K562 (cell line): ENCODE measurements at places on chromosomes 16 and 17. TPM values are rescaled to one million over a fixed set of nuclear protein-coding genes. Genes with fewer than 3 reads are reported as not detected.
A peak's percentile ranks its signal among the peaks of the same experiment; 100 is the strongest.

DNA sequence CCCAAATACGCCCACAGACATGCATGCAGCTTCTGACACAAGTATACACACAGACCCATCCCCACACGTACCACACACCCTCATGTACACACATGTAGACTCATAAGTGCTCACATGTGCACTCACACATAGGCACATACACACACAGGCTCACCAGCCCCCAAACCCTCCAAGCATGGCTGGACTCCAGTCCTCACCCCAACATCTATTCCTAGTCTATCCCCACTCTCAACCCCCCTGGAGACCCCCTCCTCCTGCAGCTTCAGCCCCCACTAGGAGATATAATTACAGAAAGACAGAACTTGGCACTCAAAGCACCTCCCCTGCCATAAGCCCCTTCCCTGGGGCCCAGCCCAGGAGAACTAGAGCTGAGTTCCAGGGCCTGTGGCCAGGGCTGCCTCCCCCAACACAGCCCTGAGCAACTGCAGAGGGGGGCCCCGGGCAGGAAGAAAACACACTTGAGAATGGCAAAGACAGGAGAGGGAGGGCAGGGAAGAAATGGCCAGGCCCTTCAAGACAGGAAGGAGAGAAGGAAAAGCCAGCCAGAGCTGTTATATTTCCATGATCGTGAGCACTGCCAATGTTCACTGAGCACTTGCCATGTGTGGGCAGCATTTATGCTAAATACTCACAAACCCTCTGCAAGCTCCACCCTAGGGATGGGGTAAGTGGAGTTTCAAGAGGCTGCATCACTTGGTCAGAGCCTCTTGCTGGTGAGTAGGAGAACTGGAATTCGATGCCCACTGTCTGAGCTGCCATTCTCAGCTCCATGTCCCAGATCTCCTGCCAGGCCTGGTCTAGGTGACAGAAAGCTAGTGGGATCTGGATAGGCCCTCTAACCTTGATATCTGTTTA is 224.5 kb downstream of the ZNF423 start:
- DNase-seq = no peak
- peaks cover 22% of the 10 kb centered on the region for H3K27me3 ChIP-seq
- H3K36me3 ChIP-seq = no peaks in the 10 kb centered on the region
- peaks cover 4% of the 10 kb centered on the region; the same call in 1 of the 2 replicates for H3K4me1 ChIP-seq

The KRTAP4-5 gene
- total RNA-seq = not detected in 2 replicates

DNA sequence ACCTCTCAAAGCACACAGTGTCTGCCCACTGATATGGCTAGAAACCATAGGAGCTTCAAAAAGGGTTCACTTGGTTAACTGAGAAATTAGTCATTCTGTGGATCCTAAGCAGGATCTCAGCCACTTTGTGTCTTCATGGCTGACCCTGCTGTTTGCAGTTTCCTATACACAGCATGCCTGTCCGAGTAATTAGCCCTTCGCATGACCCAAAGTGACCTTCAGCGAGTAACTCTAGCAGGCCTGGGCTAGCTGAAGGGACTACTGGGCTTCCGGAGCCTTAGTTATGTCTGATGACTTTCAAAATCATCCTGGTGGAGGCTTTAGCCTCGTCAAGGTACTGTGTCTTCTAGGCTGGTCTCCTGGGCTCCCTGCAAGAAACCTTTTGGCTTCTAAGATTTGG is 28.9 kb upstream of the FBXW10B start:
- H3K4me1 ChIP-seq = peaks cover 11% of the 10 kb centered on the region
- peak overlapping the region; percentile 55; the same call in 2 of the 3 replicates for H3K27ac ChIP-seq
- no peaks in the 10 kb centered on the region for H3K36me3 ChIP-seq
- peak; percentile 6 for DNase-seq

- DNase-seq = no peak
- no peaks in the 10 kb centered on the region for H3K27me3 ChIP-seq
- H3K4me1 ChIP-seq = peaks cover 29% of the 10 kb centered on the region
- H3K36me3 ChIP-seq = peaks cover 11% of the 10 kb centered on the region; the same call in 1 of the 3 replicates
These were observed 8.4 kb upstream of the PLEKHG4 start for GRCh38 chr16:67270931-67271338.

- no peak for DNase-seq
- no peak overlapping the region for H3K4me3 ChIP-seq
- peaks cover 4% of the 10 kb centered on the region; the same call in 2 of the 3 replicates for H3K36me3 ChIP-seq
- peaks cover 43% of the 10 kb centered on the region for H3K4me1 ChIP-seq
- no peaks in the 10 kb centered on the region for H3K27me3 ChIP-seq
- no peak overlapping the region for H3K27ac ChIP-seq
These were observed 1.1 kb downstream of the RARA start for GRCh38 chr17:40309949-40310510.

GRCh38 chr17:47701608-47702007 is 7.6 kb downstream of the TBKBP1 start:
- H3K27me3 ChIP-seq = no peaks in the 10 kb centered on the region
- DNase-seq = peak; percentile 65
- H3K4me1 ChIP-seq = peaks cover 48% of the 10 kb centered on the region

The TBC1D3H gene
- not detected in 2 replicates for total RNA-seq

DNA sequence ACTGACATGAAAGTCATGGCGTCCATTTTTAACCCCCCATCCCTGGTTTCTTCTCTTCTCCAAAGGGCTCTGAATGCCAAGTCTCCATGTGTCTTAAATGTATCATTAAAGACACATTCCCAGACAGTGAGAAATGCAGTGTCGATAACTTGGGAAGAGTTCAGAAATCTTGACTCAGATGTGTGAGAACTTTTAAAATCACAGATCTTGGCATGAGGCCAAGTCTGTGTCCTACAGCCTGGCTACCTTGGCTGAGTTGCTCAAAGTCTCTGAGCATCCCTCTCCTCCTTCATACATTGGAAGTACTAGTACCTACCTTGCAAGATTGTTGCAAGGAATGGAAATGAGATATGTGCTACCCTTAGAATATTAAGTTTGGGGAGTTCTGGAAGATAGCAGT is 1046.5 kb upstream of the RBFOX1 start:
- H3K36me3 ChIP-seq = no peaks in the 10 kb centered on the region
- H3K4me1 ChIP-seq = no peaks in the 10 kb centered on the region
- H3K27ac ChIP-seq = no peak overlapping the region
- H3K27me3 ChIP-seq = 0 out of 3 replicates have a peak, but pooled peaks cover under 1% of the 10 kb centered on the region
- no peak overlapping the region for H3K4me3 ChIP-seq

DNA sequence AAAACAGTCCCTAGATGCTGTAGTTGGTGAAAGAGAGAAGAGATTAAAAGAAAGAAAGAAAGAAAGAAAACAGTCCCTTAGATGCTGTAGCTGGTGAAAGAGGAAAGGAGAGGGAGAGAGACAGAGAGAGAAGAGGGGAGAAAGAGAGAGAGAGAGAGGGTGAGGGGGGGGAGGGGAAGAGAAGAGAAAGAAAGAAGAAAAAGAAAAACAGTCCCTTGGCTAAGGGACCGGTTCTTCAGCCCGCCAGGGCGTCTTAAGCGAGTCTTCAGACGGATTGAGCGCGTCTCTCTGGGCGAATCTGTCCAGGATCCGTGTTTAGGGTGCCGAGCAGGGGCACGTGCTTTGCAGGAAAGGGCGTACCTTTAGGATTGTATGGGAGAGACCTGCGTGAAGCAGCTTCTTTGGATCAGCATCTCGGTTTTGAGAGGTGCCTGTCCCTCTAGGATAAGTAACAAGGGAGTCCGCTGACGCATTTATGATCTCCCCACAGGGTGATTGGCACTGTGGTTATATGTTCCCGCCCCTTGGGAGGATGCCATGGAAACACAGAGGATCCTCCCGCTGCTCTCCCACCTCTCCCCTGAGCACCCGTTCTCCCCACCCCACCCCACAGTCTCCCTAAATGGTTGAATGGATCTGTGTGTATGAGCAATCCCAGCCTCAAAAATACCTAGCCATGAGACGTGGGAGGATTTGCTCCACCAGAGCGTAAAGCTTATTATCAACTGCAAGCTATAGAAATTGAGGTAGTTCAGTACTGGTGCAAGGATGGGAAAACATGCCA is 16.7 kb downstream of the GNGT2 start:
- DNase-seq = peak; percentile 52
- peaks cover 7% of the 10 kb centered on the region; the same call in 1 of the 3 replicates for H3K4me1 ChIP-seq
- no peaks in the 10 kb centered on the region for H3K27me3 ChIP-seq

GRCh38 chr16:52473096-52473495 is 73.8 kb downstream of the TOX3 start:
- no peaks in the 10 kb centered on the region for H3K36me3 ChIP-seq
- H3K27me3 ChIP-seq = no peaks in the 10 kb centered on the region
- H3K4me1 ChIP-seq = no peaks in the 10 kb centered on the region

DNA sequence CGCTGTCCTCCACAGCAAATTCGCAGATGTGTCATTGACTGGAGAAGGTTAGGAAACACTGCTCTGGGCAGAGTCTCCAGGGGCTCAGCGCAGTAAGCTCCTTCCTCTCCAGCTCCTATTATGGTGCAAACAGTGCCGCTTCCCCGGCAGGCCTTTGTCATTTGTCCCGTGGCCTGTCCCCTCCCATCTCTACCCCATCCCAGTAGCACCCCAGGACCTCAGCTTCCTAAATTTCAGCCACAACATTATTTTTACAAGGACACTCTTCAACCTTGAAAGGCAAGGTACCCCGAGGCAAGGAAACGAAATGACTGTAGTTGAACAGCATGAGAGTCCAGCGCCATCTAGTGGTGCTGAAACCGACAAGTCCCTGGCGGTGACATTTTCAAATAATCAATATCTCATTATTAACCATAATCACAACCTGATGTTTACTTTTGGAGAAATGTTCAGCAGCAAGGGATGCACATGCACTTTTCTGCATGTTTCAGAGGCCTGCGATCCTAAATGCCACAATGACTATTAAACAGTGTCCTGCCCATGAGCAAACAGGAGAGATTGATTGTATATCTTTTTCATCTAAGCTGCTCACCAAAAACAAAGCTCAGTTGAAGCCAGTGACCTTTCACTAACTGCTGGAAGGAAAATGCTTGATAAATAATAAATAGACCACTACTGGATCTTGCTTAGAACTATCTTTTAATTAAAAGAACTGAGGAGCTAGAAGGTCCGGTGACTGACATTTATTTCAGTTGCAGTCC is 16.5 kb downstream of the MRPS23 start:
- no peaks in the 10 kb centered on the region for H3K4me1 ChIP-seq
- H3K4me3 ChIP-seq = no peak overlapping the region
- H3K27me3 ChIP-seq = no peaks in the 10 kb centered on the region
- DNase-seq = peak; percentile 64
- H3K27ac ChIP-seq = no peak overlapping the region

The FZD2 gene
- total RNA-seq = 3.5 and 3.7 TPM in 2 replicates

The SLC47A1 gene
- total RNA-seq = 0.42 TPM in 1 of 2 replicates, not detected in the other

The CCT6B gene
- 0.36 and 0.51 TPM in 2 replicates for total RNA-seq

GRCh38 chr16:72560617-72561016 is 388.7 kb upstream of the PMFBP1 start:
- H3K4me1 ChIP-seq = no peaks in the 10 kb centered on the region; the same call in 1 of the 2 replicates
- no peak overlapping the region for H3K27ac ChIP-seq
- no peaks in the 10 kb centered on the region for H3K27me3 ChIP-seq
- no peak overlapping the region for H3K4me3 ChIP-seq

The CES5A gene
- 0.07 and 0.29 TPM in 2 replicates for total RNA-seq

The TPSG1 gene
- total RNA-seq = not detected in 2 replicates

DNA sequence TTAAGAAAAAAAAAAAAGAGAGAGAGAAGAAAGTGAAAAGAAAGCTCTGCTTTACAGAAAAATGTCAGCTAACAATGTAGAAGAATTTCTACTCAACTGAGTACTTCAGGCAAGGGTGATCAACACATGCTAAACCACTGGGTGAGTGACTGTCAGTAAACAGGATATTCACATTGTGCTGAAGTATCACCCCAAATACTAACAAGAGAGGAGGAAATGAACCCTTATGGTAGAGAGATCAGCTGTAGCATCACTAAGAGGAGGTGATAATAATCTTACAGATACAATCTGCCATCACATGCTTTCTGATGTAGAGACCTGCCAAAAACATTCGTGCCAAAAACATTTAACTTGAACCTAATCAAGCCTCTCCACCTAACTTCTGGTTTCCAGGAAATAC is 30.7 kb upstream of the ICAM2 start:
- peaks cover 55% of the 10 kb centered on the region; the same call in 2 of the 3 replicates for H3K36me3 ChIP-seq
- no peak overlapping the region for H3K4me3 ChIP-seq
- no peaks in the 10 kb centered on the region for H3K4me1 ChIP-seq
- H3K27ac ChIP-seq = no peak overlapping the region

The BAIAP2 gene
- total RNA-seq = 44.7 and 51.6 TPM in 2 replicates

DNA sequence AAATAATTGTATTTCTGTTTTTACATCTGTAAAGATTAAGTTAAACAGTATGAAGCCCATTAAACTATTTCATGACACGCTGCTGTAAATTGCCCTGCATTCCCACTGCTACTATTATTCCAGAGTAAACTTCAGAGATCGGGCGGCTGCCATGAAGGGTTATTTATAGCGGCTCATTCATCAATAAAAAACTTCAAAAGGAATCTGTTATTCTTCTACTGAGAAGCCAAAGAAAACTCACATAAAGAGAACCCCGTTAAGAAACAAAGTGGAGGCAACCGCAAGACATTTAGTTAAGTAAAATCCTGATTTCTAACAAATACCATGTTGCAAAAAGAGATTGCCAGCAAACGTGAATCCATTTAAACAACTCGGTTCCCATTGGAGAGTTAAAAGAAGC is 16.4 kb downstream of the FOXL1 start:
- H3K36me3 ChIP-seq = no peaks in the 10 kb centered on the region
- peaks cover 17% of the 10 kb centered on the region for H3K27me3 ChIP-seq
- H3K27ac ChIP-seq = no peak overlapping the region
- DNase-seq = no peak
- H3K4me1 ChIP-seq = no peaks in the 10 kb centered on the region

The ZG16 gene
- total RNA-seq = 0.04 TPM in 1 of 2 replicates, not detected in the other

- no peak overlapping the region for H3K4me3 ChIP-seq
- H3K36me3 ChIP-seq = peaks cover 40% of the 10 kb centered on the region; the same call in 2 of the 3 replicates
- no peak for DNase-seq
These were observed 15.7 kb downstream of the BCAR1 start for GRCh38 chr16:75235721-75236193.

- no peaks in the 10 kb centered on the region for H3K27me3 ChIP-seq
- no peak overlapping the region for H3K27ac ChIP-seq
- no peak overlapping the region for H3K4me3 ChIP-seq
- H3K4me1 ChIP-seq = no peaks in the 10 kb centered on the region
These were observed 54.5 kb upstream of the HLF start for GRCh38 chr17:55210292-55210691.

DNA sequence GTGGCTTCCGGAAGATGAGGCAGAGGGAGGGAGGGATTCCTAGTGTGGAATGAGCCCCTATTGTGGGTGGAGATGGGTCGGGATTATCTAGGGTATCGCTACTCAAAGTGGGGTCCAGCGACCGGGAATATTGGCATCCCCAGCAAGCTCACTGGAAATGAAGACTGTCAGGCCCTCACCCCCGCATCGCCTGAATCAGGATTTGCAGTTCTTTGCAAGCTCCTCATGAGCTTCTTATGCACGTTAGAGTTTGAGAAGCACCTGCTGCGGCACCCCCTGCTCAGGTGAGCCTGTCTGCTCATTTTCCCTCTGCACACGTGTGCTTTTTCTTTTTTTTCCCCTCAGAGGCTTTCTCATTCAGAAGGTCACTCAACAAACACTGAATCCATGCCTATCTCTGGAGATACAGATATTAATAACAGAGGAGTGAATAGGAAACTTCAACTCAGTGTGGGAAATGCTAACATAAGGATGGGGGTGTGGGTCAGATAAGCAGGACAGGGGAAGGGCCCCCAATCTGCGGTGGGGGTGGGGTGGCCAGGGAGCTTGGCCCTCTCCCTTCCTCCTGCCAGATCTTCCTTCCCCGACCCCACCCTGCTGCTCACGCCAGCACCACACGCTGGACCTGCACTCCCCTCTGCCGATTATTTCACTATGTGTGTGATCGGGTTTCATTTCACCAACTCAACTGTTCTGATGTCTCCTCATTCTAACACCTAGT is 67.7 kb upstream of the NFAT5 start:
- H3K27me3 ChIP-seq = no peaks in the 10 kb centered on the region
- H3K4me1 ChIP-seq = no peaks in the 10 kb centered on the region; the same call in 2 of the 3 replicates
- peak; percentile 36 for DNase-seq
- no peak overlapping the region for H3K27ac ChIP-seq

GRCh38 chr16:28189245-28189644 is 22.5 kb downstream of the XPO6 start:
- H3K36me3 ChIP-seq = peaks cover 60% of the 10 kb centered on the region
- H3K4me3 ChIP-seq = no peak overlapping the region
- H3K4me1 ChIP-seq = peaks cover 31% of the 10 kb centered on the region
- H3K27ac ChIP-seq = no peak overlapping the region
- H3K27me3 ChIP-seq = no peaks in the 10 kb centered on the region
